ENCODE measurements at places on chromosomes 6 and 20.

DNA sequence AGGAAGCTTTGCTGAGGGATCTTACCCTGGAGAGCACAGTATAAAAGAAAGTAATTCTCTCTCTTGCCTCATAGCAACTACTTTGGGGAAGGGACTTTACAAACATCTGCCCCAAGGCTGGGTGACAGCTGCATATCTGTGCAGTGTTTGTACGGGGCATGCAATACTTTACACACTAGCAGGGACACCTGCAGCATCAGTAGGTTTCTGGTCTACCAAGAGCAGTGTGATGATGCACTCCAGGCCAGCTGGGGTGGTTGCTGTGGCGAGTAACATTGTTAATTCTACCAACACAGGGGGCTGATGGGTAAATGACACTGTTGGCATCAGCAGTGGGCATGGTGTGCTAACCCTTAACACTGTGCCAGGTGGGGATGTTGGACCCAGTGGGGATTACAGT, 48.0 kb downstream of the ADTRP start:
- DNase-seq, result no peak

GRCh38 chr6:137673603-137674002, 179.4 kb upstream of the OLIG3 start:
- DNase-seq, result no peak

DNA sequence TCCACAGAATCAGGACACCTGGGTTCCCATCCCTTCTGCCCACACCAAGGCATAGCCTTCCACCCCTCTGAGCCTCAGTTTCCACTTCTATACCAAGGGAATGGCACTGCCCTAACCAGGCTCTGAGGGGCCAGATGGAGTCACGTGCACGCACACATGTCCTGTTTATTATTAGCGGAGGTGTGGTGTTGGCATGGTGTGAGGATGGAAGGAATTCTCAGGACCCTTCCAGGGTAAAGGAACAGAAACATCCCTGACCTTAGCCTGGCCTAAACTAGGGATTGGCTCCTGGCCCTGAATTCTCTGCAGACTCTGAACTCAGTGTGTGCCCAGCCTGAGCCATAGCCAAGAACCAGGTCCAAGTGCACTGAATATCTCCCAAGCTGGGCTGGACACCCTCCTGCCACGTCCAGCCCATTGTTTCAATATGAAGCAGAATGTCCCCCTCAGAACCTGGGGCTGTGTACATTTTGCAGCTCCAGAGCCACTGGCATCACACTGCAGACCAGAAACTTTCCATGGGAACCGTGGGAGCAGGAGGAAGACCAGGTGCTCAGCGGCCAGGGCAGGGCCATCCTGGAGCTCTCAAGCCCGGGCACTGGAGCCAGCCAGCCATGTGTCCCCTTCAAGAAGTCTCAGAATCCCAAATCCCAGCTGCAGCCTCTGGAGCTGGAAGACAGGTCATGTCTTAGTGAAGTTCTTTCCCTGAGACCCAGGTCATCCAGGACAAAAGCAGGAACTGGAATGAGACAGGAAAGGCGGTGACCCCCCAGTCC, 208.4 kb downstream of the ANKRD60 start:
- no peak for DNase-seq

- no peak for DNase-seq
Measured at GRCh38 chr6:167572106-167572505, 247.2 kb downstream of the TTLL2 start.

GRCh38 chr6:27775796-27776184, 136.4 kb downstream of the OR2B2 start:
- DNase-seq, result no peak

GRCh38 chr6:161367472-161367871, 93.6 kb upstream of the AGPAT4 start:
- DNase-seq, result no peak

- no peak for DNase-seq
Measured at GRCh38 chr6:127176146-127176545, 57.7 kb downstream of the RSPO3 start.

GRCh38 chr20:24332956-24333355, 136.5 kb upstream of the SYNDIG1 start:
- no peak for DNase-seq

DNA sequence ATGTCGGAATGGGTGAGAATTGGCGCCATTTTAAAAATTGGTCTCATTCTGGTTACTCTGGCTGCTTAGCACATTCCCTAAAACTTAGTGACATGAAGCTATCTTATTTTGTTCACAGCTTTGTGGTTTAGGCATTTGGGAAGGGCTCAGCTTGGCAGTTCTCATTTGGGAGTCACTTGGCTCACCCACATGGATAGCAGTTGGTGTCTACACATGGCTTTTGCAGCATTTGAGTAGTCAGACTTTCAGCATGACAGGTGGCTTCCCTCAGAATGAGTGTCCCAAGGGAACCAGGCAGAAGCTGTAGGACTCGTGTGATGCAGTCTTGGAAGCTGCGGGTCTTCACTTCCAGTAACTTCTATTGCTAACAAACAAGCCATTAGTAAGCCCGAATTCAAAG, 64.6 kb downstream of the UST start:
- DNase-seq, result no peak

DNA sequence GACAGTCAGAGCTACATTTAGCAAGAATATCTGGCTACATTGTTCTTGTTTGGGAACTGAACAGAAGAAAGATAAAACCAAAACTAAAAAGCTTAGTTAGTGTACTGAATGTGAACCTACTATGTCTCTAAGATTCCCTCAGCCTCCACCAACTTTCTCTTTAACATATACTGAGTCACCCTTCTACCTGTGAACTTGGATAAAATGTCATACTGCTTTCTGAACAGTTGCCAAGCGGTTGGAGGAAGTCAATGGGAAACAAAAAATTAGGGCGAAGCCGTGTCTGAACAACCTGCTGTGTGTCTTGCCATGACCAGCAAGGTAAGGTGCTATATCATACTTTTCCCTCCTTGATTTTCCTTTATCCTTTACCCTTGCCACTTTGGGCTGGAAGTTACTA, 243.5 kb downstream of the BTBD9 start:
- DNase-seq, result no peak

- DNase-seq, result no peak
Measured at GRCh38 chr6:75436869-75437268, 56.7 kb downstream of the FILIP1 start.

- no peak for DNase-seq
Measured at GRCh38 chr6:2852921-2853322, 11.3 kb upstream of the SERPINB1 start.

DNA sequence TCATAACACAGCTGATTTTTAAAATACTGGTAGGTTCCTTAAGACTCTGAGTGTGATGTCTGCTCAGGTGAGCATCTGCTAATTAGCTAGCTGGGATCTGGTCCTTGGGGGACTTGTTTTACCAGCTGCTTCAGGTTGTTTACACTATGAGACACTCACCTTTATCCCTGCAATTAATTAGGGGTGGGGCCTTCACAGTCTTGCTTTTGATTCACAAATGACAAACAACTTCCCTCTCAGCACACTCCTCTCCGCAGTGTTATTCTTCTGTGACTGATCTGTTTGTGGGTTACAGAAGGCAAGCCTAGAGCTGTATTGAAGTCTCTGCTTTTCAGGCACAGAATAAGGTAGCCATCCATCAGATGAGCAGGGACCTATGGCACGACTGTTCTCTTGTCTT, 62.0 kb upstream of the CD83 start:
- no peak for DNase-seq

DNA sequence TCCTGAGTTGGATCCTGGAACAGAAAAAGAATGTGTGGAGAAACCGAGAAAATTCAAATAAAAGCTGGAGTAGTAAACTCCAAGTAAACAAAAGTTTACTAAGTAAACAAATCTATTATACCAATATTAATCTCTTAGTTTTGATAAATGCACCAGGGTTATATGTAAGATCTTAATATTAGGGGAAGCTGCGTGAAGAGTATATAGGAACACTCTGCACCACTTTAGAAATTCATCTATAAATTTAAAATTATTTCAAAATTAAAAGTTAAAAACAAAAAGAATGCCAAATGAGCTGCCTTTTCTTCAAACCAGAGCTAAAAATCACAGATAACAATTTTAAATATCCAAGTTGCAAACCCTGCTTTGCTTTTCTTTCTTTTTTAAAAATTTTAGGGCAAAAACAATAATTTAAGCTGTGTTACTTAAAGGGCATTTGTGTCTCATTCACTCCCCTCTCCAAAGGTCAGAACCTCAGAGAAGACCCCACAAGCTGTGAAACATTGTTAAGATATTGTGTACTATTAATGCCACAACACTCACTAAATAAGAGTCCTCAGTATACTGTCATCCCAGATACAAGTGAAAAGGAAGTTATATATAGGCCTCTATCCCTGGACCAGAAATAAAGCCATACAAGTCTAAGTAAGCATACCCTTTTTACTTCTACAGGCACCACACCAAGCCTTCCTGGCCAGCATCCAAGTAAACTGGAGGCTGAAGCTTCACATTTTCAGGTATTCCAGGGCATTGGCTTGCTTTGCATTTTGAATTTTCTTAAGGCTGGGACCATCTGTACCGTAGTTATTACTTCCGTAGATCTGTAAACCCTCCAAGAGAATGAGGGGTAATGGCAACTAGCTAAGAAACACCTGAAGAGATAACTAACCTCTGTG, 7.0 kb downstream of the DNAAF9 start:
- no peak for DNase-seq

GRCh38 chr20:24676353-24676977, 207.0 kb downstream of the SYNDIG1 start:
- no peak for DNase-seq

DNA sequence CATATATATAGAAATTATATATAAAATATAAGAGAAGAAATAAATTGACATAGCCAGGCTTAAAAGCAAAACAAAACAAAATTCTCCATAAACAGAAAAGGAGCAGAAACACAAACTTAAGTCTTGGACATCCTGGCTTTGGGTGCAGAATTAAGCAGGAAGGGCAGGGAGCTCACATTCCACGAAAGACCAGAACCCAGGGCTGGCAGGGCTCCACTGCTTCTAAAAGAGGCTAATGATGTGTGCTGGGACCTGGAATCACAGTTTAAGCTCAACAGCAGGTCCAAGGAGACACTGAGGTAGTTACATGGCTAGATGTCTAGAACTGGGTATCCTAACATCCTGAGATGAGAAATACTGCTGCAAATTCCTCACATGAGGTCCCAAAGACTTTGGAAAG, 210.3 kb downstream of the WDR27 start:
- no peak for DNase-seq

DNA sequence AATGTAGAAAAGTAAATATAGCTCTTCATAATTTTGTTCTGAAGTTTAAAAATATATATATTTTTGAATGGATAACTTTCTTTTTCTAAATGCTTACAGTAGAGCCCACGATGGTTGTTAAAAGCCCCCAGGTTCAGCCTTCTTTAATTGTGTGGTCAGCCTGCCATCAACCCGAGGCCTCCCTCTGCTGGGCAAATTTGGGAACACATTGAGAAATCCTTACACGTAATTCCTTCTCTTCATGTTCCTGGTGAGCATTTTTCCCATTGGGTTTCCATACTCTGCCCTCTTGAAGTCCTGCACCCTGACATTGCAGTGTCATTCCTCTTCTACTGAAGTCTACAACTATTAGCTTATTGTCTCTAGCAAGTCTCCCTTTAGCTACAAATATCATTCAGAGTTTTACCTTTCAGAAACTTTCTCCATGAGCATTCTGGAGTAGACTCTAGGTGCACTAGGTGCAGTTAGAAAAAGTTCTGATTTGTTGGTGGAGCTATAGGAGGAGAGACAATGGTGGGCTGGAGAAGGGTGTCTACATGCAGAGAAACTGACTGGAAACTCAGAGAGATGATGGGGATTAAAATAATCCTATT, 40.6 kb downstream of the TRIM38 start:
- DNase-seq, result no peak

DNA sequence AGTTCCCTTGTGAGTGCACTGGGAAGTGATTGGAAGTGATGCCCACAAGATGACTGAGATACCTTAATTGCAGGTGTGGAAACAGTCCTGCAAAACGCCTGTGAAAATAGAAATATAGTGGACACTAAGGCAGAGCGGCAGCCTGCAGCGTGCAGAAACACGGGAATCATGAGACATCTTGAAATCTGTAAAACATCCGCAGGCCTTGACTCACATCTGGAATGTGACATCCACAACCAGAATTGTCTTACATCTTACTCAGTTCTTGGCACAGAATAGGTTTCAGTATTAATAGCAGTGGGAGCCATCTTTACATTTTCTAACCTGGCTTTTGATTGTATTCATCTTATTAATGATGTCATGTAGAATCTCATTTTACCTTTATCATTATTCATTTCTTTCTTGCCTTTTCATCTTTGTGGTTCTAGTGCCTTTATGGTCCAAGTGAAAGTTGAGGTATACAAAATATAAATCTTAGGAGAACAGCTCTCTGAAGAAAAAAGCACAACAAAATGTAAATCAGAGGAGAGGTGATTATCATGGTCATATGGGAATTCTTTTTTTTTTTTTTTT, 44.6 kb downstream of the CDYL start:
- no peak for DNase-seq

GRCh38 chr20:54435015-54435414, 40.4 kb upstream of the DOK5 start:
- DNase-seq, result no peak

DNA sequence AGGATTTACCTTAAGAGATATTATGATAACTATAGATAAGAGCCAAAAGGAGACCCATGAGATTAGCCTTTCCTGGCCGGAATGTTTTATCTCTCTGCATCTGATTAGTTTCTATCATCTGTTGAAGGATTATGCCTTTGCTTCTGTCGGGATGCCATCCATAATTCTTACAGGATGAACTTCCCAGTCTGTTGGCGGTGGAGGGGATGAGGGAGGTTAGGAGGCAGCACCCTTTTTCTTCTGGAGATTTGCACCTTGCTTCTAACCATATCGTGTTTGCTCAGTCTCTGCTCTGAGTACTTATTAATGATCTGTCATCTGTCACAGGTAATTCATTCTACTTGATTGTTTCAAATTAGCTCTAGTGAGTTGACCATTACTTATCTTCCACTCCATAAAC, 292.1 kb downstream of the KHDC1L start:
- DNase-seq, result no peak

GRCh38 chr6:4374216-4374615, 238.8 kb upstream of the ECI2 start:
- DNase-seq, result no peak

DNA sequence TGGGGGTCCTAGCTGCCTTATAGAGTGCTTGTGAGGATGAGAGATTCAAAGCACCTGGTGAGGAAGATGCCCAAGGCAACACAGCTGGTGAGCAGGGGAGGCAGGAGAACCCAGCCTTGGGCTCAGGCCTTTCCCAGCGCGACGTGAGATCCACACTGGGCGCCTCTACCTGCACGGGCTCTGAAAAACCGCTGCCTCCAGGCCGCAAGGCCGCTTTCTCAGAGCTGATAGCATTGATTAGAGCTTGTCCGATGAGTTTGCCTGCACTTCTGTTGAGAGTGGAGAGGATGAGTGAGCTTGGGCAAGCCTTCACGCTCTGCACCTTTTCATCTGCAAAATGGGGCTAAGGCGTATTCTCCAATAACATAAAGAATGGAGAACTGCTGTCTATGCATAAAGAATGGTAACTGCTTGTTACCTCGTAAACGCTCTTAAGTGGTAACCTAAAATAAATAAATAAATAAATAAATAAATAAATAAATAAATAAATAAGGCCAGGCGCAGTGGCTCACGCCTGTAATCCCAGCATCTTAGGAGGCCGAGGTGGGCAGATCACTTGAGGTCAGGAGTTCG, 916 bp downstream of the PABPC1L start:
- DNase-seq, result no peak

GRCh38 chr20:58438970-58439808, 50.2 kb downstream of the VAPB start:
- DNase-seq, result no peak

- DNase-seq, result no peak
Measured at GRCh38 chr20:13659288-13659687, 20.6 kb upstream of the TASP1 start.
